ENCODE measurements at places on chromosomes 16 and 17.

GRCh38 chr17:70123193-70123592 is 46.1 kb upstream of the KCNJ2 start:
- DNase-seq, result no peak

DNA sequence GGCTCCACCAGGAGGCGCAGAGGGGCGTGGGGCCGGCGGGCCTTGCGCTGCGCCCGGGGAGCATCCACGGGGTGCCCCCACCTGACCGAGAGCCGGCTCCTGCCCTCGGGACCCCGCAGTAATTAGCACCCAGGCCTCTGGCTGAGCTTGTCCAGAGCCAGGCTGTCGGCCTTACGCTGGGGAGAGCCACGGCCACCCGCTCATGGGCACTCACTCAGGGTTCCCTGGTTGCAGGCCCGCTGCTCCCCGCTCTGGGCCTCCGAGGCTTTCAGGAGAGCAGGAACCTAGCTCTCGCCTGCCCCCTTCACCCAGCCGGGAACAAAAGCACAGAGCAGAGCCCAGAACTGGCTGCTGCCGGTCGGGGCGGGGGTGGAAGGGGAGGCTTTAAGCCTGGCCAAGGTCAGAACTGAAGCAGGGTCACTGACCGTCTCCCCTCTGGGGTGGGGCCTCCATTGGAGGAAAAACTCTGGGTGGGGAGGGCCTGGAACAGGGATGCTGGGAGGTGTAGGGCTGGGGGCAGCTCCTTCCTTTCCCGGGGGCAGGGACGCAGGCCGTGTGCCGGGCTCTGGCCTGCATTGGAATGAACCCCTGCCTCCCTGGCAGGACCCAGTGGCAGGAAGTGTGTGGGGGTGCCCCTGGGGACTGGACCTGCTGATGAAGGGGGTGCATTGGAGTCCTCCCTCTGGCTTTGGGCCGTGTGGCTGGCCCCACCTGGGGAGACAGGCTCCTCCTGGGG is 12.3 kb downstream of the GLIS2 start:
- no peak for DNase-seq

DNA sequence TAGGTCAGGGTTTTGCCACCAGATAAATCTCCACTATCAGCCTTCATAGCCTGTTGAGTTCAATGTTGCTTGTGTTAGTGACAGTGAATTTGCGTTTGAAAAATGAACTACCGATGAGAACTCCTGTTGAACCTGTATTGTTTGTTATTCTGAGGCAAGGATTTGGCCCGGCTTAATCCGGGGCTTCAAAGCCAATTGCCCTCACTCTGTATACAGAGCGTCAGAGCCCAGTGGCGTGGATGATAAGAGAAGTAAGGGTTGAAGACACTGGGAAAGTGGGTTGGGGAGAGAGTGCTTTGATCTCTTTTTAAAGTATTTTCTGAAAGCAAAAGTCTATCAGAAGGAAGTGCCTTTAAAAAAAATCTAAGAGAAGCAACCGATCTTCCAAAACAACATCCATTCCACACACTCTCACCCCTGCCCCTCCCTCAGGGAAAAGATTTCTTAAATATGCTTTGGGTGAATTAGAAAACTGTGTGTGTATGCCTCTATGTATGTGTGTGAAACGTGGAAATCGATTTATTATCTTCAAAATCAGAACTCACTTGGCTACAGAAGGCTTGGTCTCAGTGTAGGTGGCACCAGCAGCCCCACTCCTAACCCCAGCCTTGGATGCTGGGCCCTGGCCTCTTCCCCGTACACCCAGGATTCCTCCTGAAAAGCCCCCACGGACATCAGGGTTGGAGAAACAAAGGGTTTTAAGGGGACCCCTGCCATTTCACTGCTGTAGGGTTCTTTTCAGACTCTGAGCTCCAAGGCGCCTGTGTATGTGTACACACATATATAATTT is 8.8 kb downstream of the TBX4 start:
- no peak for DNase-seq

DNA sequence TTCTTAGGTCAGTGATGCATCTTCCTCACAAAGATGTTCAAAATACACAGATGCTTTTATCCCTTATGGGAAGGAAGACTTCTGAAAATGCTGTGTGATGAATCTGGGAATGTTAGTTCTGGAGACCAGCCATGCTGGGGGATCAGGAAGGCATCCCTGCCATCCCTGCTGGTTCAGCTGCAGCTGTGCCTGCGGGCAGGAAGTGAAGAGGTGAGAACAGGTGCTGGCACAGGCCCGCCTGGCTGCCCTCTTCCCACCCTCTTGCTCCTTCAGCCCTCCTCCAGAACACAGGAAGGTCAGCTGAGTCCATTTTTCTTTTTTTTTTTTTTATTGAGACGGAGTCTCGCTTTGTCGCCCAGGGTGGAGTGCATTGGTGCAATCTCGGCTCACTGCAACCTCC is 15.2 kb downstream of the RAB11FIP3 start:
- DNase-seq, result no peak

- DNase-seq, result no peak
Observed at GRCh38 chr16:50679676-50680555, 1.2 kb downstream of the SNX20 start.

DNA sequence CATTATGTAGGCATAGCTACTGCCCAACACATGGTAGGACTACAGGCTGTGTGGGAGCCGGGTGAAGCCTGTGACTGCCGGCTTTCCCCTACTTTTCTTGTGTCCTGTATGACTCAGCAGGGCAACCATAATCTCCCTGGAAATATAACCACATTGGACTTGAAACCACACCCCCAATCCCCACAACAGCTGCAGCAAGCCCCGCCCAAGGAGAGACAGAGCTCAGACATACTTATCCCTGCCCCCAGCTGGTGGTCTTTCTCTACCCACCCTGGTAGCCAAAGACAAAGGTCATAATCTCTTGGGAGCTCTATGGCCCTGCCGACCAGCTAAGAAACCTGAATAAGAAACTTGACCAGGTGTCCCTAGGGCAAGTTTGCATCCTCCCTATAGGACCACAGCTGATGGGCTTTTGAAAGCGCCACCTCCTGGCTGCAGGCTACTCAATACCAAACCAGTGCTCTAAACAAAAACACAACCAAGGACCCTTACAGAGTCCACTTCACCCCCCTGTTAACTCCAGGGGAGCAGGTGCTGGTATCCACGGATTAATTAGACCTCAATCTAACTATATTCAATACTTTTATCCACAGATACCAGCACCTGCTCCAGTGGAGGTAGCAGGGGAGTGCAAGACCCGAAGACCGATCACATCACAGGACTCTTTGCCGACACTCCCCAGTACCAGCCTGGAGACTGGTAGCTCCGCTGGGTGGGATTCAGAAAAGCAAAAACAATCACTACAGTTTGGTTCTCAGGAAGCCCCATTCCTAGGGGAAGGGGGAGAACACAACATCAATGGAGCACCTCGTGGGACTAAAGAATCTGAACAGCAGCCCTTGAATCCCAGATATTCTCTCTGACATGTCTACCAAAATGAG is 91.2 kb downstream of the IRX5 start:
- peak; percentile 65 for DNase-seq

DNA sequence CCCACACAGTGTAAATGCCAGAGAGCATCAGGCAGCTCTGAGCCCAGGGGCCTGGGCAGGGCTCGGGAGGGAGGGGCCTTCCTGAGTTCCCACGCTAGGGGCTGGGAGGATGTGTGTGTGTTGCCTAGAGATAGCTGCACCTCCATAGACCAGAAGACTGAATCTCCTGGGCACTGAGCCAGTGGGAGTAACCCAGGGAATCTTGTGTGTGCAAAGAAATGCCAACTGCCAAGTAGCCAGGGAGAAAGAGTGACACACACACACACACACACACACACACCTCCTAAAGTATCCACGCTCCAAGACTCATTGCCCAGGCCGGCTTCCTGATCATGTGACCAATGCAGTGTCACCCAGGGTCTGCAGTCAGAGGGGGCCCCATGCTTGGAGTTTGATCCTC is 166.2 kb upstream of the RPL38 start:
- DNase-seq, result peak; percentile 54

GRCh38 chr16:11800382-11800718 is 3.3 kb upstream of the ZC3H7A start:
- DNase-seq, result no peak

- DNase-seq, result no peak
Observed at GRCh38 chr16:49483651-49484450, 110.2 kb downstream of the C16orf78 start.
